A549 (cell line): ENCODE measurements at places on chromosomes 3 and 15.

GRCh38 chr3:37456270-37456708 is 281.9 kb upstream of the LRRFIP2 start:
- no peak for DNase-seq

DNA sequence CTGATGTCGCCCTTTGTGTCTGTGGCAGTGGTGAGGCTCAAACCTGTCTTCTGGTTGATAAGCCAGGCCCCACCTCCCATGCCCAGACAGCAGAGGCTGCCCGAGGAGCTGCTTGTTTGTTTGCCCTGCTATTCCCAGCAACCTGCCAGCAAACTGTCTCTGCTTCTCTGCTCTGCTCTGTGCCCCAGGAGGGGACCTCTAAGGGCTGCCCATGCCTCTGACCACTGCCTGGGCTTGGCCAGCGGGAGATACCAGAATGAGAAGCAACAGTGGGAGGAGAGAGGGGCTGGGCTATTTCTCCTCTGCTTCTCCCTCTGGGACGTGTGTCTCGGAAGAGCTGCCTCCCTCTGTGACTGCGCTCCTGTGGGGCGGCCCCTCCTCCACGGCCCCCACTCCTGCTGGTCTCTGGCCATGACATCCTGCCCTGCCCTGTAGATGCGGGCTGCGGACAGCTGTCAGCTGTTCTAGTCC is 213.1 kb downstream of the RPLP1 start:
- no peak for DNase-seq

DNA sequence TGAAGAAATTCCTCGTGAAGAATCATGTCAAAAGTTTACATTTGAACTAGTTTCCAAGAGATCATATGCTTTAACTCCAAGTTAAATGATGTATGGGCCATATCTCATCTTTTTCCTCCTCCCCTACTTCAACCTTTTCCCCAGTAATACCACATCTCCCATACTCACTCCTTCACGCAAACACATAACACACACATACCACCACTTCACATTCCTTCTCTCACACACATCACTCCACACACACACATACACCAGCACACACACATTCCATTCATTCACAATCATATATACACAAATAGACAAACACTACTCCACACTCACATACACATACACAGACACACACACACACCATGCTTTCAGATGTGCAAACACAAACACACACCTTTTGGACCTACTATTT is 769.0 kb upstream of the NR2F2 start:
- DNase-seq, result no peak

GRCh38 chr3:133472889-133473288 is 73.0 kb downstream of the BFSP2 start:
- DNase-seq, result no peak

GRCh38 chr15:47412136-47412535 is 305.2 kb upstream of the SEMA6D start:
- DNase-seq, result no peak

- peak; percentile 63 for DNase-seq
Observed at GRCh38 chr3:132659365-132660051, at the start of gene ACAD11. TSS of gene ACAD11 (minus strand) at chr3:132659809. CDS start at chr3:132659751, 58 bp downstream.

- DNase-seq, result no peak
Observed at GRCh38 chr15:35167675-35168074, 82.6 kb upstream of the NANOGP8 start.

DNA sequence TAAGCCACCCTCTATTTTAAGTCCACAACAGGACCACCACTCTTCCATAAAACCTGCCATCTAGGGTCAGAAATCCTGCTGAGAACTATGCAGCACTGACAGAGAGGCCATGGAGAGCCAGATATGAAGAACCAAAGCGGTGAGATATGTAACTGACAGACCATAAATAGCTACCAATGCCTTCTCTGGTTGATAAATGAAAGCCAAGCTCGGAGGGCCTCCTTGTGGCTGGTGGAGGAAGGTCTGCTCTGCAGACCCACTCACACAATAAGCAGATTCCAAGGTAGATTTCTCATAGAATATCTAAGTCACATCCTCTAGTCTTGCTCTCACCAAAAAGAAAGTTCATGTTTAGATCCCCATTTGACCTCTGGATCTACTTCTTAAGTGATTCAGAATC is 38.9 kb downstream of the RYK start:
- DNase-seq, result peak; percentile 10

GRCh38 chr15:67735896-67736295 is 89.4 kb upstream of the SKOR1 start:
- DNase-seq, result no peak

DNA sequence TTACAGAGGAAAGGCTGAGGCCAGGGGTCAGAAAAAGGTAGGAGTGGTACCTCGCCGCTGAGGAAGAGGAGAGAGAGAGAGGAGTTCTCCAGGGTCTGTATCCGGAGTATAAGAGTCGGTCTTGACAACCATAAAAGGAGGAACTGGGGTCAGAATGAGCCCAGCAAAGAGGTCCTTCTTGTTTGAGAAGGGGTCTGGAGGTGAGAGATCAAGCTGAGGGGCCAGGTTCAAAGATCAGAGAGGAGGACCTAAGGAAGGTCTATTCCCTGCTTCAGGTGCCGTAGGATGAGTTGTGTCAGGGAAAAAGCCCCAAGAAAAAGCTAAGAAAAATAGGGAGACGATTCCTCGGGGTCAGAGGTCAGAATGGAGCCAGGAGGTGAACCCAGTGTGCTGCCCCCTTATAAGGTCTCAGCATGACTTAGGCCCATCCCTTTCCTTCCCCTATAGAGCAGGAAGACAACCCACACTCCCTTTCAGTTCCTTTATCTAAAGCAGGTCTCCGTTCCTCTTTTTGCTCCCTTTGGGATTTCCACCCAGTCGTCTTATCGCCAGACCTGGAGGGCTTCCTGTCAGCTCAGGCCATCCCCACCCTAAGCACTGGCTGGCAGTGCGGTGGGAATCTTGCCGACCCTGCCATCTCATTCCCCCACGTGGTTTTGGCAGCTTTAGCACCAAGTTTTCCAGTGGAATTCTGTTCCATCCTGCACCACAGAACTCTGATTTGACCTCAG is 651 bp downstream of the MTMR14 start:
- no peak for DNase-seq

- DNase-seq, result peak; percentile 54
Observed at GRCh38 chr15:32682569-32682968, 35.2 kb upstream of the GREM1 start.

DNA sequence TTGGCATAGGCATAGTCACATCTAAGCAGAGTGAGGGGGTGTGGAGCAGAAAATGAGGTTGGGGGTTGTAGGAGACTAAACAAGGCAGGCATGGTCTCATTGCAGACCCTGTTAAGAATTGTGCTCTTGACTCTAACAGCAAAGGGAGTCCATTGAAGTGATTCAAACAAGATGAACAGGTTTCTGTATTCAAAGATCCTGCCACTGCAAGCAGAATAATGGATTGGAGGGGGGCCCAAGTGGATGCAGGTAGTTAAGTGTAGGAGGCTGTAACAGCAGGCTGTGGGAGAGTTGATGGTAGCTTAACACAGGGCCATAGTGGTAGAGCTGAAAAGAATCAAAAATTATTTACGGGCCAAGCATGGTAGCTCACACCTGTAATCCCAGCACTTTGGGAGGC is 34.4 kb downstream of the CASR start:
- DNase-seq, result no peak

- DNase-seq, result no peak
Observed at GRCh38 chr3:143697975-143698374, 150.3 kb downstream of the SLC9A9 start.

DNA sequence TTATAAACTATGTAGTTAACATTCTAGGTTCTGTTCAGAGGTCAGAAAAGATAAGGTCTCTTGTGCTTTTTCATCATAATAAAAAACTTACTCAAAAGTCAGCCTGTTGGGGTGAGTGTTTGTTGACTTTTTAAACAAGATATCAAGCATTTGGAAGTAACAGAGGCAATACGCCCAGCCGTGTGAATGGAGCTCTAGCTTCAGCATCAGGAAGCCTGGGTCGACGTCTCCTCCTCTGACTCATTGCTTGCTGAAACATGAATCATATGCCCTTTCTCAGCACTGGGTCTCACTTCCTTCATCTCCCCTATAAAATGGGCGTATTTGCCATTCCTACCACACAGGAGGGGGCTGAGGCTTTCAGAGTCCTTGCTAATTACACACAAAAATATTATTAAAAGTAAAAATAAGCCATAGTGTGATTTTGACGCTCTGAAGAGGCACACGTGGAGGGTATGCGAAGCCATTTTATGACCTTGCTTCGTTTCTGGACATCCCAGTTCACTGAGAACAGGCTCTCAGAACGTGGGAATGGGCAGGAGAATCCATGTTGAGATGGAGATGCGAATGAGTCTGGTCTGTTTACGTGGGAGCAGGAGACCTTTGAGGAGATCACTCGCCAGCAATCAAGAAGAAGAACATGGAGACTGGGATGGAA is 220.8 kb upstream of the TPRG1 start:
- peak; percentile 71 for DNase-seq
